Mesendoderm (in vitro differentiated cells): ENCODE measurements at places on chromosomes 3 and 15.

GRCh38 chr3:141797819-141798447 lies 34.7 kb downstream of the GRK7 start:
- peak; percentile 11 for DNase-seq

GRCh38 chr3:185630182-185630622 lies 44.1 kb downstream of the SENP2 start:
- no peak for DNase-seq

DNA sequence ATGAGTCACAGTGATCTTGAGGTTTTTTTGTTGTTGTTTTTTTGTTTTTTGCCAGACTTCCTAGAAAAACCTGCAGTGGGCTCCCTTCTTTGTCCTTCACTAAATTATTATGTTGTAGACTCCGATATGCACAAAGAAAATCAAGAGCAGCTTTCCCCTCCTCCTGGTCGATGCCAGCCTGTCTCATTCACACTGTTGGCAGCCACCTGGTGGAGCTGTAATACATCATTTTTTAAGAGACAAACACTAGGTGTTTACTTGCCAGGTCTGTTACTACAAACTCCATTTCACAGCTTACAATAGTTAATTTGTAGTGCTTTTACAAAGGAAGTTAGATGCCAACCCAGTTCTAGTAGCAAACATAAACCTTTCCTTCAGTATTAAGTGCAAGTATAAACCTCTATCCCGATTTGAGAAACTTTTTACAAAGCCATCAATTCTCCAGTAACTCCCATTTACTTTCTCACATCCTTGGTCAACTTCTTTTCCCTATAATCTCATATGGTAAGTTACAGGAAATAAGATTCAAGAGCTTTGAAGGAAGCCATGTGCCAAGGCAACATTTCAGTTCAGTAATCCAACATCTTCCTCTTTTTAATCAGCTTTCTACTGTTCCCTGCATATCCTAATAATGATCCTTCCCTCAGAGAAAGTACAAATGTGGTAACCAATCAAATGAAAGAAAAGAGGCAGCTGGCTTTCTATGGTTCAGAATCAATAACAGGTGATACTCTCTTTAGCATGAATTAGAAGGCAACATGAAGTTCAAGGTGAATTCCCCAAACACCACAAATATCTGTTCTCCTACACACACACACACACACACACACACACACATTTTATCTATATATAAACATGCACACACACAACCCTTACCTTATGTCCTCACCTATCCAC lies 14.0 kb downstream of the AAGAB start:
- DNase-seq, result peak; percentile 30

DNA sequence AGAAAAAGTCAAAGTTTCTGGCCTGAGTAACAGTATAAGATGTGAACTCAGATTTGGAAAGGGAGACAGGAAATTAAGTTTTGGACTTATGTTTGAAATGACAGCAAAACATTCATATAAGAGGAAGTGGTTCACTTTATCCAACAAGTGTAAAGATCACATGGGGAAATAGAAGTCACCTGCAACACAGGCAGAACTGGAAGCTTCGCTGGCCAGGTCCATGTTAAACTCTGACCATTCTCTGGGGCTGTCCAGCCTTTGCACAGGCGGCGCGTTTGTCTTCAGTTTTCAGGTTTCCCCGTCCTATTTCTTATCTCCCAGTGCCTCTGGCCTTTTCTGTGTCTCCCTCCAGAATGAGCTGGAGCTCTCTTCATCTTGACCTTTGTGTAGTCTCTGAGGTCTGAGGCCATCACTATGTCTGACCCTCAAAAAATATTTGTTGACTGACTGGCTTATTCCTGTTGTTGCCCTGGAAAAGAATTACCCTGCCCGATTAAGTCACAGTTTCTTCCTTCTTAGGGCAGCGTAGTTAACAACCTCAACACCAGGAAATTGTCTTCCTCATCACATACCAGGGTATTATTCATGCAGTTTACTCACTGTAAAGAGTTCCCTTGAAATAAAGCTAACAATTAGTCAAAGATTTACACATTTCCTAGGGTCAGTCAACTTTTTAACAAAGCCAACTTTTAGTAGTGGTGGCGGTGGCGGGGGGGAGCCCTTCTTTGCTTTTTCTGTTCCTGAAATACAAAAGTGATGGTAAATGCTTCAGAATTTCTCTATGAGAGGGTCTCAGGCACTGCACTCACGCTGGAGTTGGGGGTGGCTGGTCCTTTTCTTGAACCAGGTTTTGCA lies 959 bp upstream of the RASA2 start:
- peak; percentile 42 for DNase-seq
